ENCODE measurements at places on chromosomes 7 and 10.

GRCh38 chr7:112423987-112424386 lies 26.3 kb upstream of the IFRD1 start:
- no peak for DNase-seq

DNA sequence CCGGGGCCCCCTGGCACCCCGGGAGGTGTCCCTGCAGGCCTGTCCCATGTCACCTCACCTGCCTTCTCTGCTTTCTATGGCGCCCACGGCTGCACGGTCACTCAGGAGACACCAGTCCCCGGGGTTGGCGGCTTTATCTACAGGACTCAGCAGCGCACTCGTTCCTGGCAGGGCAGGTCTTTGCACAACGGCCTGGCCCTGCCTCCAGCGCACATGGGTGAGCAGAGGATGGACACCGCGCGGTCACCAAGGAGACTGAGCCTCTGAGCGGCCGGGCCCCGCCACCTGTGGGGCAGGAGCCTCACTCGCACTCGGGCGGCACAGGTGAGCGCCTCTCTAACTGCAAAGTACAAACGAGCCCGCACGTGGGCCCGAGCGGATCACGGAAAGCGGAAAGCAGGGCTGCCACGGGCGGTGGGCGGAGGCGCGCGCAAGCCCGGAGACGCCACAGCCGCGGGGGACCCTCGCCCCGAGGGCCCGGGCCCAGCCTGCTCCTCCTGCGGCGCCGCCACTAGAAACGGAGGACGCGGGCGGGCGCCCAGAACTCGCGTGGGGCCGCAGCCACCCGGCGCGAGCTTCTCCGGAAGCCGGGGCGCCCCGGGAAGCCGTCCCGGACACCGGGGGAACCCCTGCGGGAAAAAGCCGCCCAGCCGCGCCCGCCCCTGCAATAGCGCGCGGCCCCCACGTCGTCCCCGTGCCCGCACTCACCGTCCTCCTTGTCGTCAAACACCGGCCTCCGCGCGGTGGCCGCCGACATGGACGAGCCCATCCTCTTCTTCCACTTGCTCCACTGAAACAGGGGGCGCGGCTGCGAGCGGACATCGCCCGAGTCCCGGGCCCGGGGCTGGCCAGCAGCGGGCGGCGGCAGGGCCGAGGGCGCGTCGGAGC lies 642 bp downstream of the STK32C start:
- peak; percentile 26 for DNase-seq

GRCh38 chr10:71735709-71736569 lies 16.4 kb upstream of the C10orf105 start:
- DNase-seq: no peak

GRCh38 chr10:30092151-30092790 lies 32.9 kb upstream of the JCAD start:
- no peak for DNase-seq

DNA sequence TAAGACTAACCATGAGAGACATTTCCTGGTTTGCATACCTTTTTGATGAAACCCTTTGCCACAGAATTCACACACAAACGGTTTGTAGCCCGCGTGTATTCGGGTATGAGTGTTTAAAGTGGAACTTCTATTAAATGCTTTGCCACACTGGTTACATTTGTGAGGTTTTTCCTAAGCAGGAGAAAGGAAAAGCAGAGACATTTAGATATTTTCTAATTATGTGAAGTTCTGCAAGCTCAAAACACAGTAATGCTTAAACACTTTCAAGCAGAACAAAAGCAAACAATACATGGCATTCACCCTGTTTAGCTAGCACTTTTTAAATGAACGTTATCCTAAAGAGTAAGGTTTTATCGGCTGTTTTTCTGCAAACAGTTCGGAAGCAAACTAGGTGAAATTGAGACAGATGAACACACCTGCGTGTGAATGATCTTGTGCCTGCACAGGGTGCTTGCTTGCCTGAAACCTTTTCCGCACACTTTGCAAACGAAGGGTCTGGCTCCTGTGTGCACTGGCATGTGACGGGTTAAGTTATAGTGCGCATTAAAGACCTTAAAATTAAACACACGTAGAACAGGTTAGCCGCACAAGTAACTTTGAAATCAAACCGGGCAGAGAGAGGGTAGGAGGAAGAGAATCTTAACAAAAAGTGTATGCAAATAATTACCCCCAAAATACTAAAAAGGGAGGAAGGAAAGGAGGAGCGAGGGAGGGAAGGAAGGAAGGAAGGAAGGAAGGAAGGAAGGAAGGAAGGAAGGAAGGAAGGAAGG lies 1.6 kb downstream of the FEZF1 start:
- no peak for DNase-seq

GRCh38 chr7:94509264-94509886 lies at the start of gene CASD1:
Gene CASD1 (plus strand): TSS chr7:94509809. CDS start chr7:94510085, 276 bp downstream.
- peak; percentile 35 for DNase-seq

DNA sequence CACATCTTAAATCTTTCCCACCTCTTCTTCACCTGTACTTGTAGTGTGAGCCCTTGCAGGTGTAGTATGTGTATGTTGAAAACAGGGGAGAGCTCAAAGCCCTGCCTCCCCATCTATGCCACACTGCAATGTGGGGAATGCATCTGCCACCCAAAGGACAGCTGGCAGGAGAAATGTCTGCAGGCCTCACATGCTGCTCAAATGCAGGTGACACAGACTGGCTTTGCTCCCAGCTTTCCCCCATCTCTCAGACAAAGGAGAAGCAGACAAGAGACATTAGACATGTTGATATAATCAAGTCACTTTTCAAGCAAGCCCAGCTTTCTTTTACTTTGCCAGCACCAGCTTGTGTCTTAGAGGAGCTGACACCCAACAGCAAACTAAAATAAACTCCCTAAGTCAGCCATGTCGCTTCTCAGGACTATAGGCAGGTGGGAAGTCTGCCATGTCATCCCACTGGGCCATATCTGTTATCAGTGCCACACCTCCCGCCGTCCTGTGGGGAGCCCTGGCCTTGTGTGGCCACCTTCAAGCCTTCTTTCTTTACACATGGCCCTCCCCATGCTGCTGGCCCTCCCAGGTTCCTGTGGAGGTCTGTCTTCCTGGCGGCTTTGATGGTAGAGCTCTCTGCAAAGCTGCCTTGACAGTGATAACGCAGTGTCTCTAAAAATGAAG lies 102.1 kb downstream of the CXCL12 start:
- DNase-seq: no peak

DNA sequence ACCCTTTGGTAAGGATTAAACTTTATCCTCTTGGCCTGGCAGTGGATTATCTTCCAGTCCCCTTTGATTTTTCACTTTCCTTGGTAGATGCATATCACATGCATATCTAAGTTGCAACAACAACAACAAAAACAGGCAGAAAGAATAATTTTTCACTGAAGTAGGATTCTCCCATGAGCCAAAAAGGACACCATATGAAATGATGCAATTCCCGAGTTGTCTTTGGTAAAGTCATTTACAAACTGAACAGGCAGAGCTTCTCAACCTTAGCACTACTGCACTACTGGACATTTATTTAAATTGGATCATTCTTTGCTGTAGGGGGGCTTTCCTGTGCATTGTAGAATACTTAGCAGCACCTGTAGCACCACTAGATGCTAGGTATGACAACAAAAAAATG lies 195.0 kb downstream of the RELN start:
- no peak for DNase-seq

GRCh38 chr7:43248961-43249822 lies 136.7 kb downstream of the HECW1 start:
- DNase-seq: no peak

- no peak for DNase-seq
These were observed 76.6 kb downstream of the DNAJC1 start for GRCh38 chr10:21926949-21927348.

GRCh38 chr10:7193369-7193768 lies 217.5 kb downstream of the SFMBT2 start:
- DNase-seq: no peak

- peak; percentile 86 for DNase-seq
These were observed 61.4 kb upstream of the NME8 start for GRCh38 chr7:37786741-37787569.

GRCh38 chr7:12788171-12788570 lies 100.7 kb downstream of the ARL4A start:
- no peak for DNase-seq

GRCh38 chr7:22979861-22980260 lies 34.1 kb downstream of the HYCC1 start:
- no peak for DNase-seq

DNA sequence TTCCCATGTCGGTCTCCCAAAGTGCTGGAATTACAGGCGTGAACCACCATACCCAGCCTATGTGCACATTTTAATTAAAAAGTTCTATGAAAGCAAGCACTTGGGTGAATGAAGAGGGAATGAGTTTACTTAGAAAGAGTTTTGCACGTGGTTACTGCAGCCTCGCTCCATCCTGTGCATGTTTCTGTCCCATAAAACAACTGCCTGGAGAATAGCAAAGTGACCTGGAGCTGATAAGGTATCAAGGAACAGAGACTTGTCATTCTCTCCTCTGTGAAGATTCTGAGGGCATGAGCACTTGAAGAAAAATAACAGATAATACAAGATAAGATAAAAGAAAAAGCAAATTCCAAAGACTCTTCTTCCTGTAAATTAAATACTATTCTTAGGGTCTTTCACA lies 112.2 kb upstream of the JCAD start:
- no peak for DNase-seq

DNA sequence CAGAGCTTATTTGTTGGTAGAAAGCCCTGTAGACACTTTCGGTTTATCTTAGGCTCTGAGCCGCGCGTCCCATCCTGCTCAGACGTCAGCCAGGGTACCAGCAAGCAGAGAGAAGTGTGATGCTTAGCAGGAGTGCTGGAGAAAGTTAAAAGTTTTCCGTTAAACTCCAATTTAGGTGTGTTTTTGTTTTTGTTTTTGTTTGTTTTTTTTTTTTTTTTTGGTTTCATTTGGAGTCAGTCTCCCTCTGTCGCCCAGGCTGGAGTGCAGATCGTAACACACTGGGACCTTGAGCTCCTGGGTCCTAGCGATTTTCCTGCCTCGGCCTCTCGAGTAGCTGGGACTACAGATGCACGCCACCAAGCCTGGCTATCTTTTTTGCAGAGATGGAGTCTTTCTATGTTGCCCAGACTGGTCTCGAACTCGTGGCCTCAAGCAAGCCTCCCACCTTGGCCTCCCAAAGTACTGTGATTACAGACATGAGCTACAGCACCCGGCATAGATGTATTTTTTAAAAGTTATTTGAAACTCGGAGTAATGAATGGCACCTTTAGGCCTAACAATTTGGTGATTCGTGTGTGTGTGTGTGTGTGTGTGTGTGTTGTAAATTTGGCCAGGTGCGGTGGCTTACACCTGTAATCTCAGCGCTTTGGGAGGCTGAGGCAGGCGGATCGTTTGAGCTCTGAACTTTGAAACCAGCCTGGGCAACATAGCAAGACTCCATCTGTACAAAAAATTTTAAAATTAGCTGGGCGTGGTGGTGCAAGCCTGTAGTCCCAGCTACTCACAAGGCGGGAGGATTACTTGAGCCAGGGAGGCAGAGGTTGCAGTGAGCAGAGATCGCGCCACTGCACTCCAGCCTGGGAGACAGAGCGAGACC lies 1.3 kb upstream of the HIP1 start:
- DNase-seq: no peak

DNA sequence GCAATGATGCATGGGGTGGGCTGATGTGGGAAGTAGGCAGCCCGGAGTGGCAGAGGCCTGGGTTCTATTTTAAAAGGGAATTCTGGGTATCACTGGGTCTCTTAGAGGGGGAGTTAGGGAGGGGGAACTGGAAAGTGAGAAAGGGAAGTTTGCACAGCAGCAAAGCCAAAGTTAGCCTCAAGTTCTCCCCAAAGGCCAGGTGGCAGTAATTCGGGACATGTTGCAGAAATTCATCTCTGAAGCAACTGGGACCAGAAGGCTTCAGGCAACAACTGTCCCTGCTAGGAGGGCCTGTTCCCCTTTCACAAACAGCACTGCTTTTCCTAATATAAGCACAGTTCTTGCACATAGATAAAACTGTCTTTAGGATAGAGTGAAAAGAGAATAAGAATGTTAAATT lies 67.4 kb downstream of the NOD1 start:
- peak; percentile 36 for DNase-seq

DNA sequence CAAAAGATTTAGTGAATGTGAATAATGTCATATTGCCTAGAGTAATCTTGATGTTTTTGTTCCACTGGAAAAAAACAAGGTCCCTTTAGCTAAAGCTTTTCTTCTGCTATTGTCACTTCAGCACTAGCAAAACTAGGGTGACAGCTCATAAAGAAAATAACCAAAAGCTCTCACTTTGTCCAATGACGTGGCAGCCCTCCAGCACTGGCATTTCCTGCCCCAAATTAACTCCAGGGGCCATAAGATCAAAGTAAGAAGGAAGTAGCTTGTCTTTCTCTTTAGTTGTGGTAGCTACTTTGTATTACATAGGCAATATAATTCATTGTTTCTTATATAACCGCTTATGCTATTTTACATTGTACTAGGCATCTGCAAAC lies 47.3 kb downstream of the LRRN3 start:
- DNase-seq: peak; percentile 52

GRCh38 chr10:59082249-59082648 lies 94.2 kb upstream of the PHYHIPL start:
- no peak for DNase-seq

DNA sequence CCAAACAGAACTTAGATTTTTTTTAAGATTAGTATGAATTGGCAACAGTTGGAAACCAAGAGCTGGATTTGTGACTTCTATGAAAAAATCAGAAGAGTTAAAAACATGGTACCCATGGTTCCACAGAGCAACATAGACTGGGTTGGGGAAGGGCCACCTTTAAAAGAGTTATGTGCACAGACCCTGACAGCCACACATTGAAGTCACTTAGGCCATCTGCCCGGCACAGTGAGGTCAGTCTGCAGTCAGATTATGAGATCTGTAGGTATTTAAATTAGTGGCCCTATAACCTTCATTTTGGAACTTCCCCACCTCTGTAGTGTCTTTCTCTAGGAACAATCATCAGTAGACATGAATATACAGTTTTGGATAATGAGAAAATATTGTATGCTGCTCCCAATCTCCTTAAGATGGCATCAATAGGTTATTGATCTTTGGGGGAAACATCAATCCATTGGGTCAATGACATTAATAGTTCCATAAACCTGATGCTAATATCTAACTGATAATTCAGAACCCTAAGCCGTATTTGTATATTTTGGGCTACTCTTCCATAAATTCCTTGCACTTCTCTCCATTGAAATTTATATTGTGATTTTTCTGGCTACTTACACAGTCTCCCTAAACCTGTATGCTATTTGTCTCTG lies 7.0 kb downstream of the ANKRD1 start:
- no peak for DNase-seq

DNA sequence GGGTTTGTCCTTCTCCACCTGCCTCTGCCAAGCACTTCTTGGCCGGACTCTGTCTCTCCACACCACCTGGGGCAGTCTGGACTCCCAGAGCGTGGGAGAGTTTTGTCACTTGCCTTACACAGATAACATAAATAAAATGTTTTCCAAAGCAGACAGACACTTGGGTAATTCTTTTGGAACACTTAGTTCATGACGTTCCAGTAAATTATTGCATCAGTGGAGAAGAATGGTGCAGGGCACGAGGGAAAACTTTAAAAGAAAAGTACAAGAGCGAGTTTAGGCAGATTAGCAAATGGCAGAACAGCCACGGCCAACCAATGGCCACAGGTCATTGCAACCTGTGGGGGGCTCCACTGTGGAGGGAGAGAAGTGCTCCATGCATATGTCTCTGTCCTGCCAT lies 170.6 kb upstream of the GRB10 start:
- DNase-seq: no peak

- DNase-seq: no peak
These were observed 78.5 kb downstream of the SEC61G start for GRCh38 chr7:54680377-54681005.
